ENCODE measurements at places on chromosomes 6 and 20. TPM values are rescaled to one million over a fixed set of nuclear protein-coding genes. Genes with fewer than 3 reads are reported as not detected.

C20orf204 gene
- total RNA-seq: 0.66 TPM

GRCh38 chr6:90146921-90147649 is 149.6 kb downstream of the BACH2 start:
- H3K27me3 ChIP-seq: no peaks in the 10 kb centered on the region
- DNase-seq: no peak
- H3K36me3 ChIP-seq: no peaks in the 10 kb centered on the region

GRCh38 chr6:111691345-111692225 is 85.9 kb upstream of the TRAF3IP2 start:
- H3K27me3 ChIP-seq: no peaks in the 10 kb centered on the region
- no peak overlapping the region for H3K27ac ChIP-seq
- H3K4me3 ChIP-seq: no peak overlapping the region
- H3K36me3 ChIP-seq: no peaks in the 10 kb centered on the region
- no peaks in the 10 kb centered on the region for H3K4me1 ChIP-seq

SLC17A2 gene
- not detected for total RNA-seq

- no peaks in the 10 kb centered on the region for H3K27me3 ChIP-seq
- H3K27ac ChIP-seq: no peak overlapping the region
- no peak overlapping the region for H3K4me3 ChIP-seq
- DNase-seq: no peak
Measured at GRCh38 chr6:2820415-2820814, 21.2 kb downstream of the SERPINB1 start.

GRCh38 chr20:44450281-44450889 is 25.3 kb upstream of the TTPAL start:
- no peak overlapping the region for H3K27ac ChIP-seq
- no peaks in the 10 kb centered on the region for H3K4me1 ChIP-seq
- H3K27me3 ChIP-seq: no peaks in the 10 kb centered on the region
- no peak overlapping the region for H3K4me3 ChIP-seq

DNA sequence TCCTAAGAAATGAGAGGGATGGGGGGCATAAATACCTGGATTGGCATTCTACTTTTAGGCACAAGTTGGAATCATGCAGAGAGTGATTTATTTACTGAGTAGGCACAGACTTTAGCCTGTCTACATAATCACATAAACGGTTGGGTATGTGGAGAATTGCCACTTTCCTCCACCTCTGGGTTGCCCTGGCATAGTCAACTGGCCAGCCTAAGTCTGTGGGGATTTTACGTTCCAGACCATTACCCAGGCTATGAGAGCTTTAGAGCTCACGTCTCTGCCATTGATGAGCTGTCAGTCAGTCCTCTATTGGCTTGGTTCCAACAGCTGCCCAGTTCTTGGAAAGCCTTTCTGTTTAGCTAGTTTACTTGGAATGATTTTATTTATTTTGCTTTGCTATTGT is 5.0 kb upstream of the BHLHE23 start:
- no peak overlapping the region for H3K27ac ChIP-seq
- peaks cover 6% of the 10 kb centered on the region for H3K4me1 ChIP-seq
- peaks cover 20% of the 10 kb centered on the region for H3K27me3 ChIP-seq

DNA sequence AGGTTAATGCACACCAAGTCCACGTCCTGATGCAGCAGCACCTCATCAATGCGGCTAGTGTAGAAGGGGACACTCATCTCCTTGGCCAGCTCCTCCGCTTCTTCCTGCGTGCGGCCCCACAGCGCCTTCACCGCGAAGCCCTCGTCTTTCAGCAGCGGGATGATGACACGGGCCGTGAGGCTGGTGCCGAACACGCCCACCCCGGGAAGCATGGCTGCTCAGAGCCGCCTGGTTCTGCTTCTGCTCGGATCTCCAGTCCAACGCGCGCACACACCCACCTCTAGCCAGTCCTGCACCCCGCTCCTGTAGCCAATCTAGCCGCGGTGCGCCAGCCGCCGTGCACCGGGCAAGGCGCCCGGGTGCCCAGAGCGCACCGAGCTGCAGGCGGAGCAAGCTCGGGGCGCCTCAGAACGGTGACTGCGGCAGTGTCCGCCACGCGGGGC is 700 bp downstream of the GFOD1 start:
- H3K27ac ChIP-seq: peak overlapping the region; percentile 78
- H3K36me3 ChIP-seq: no peaks in the 10 kb centered on the region
- DNase-seq: no peak
- peak overlapping the region; percentile 95 for H3K4me3 ChIP-seq
- H3K27me3 ChIP-seq: no peaks in the 10 kb centered on the region

DNA sequence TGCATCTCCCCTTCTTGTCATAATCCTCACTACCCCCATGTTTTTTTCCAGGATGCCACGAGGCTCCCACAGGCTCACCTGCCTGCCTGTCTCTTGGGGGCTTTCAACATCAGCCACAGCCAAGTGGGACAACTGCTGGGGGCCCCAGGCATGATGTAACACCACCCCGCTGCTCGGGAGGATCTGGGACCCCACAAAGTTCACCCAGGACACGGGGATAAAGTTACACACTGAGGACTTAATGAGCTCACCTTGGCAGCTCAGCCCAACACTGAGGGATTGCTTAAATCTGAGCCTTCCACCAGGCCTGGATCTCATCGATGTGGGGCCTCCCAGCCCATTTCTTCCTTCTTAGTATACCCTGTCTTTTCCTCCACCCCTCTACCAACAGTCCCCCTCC is 56.4 kb upstream of the NNAT start:
- no peaks in the 10 kb centered on the region for H3K36me3 ChIP-seq
- no peak overlapping the region for H3K27ac ChIP-seq
- H3K4me1 ChIP-seq: no peaks in the 10 kb centered on the region

TMEM244 gene
- not detected for total RNA-seq

Measured in breast epithelium (tissue), 4 donors.